ENCODE measurements at places on chromosomes 2 and 18. TPM values are rescaled to one million over a fixed set of nuclear protein-coding genes. Genes with fewer than 3 reads are reported as not detected.

DNA sequence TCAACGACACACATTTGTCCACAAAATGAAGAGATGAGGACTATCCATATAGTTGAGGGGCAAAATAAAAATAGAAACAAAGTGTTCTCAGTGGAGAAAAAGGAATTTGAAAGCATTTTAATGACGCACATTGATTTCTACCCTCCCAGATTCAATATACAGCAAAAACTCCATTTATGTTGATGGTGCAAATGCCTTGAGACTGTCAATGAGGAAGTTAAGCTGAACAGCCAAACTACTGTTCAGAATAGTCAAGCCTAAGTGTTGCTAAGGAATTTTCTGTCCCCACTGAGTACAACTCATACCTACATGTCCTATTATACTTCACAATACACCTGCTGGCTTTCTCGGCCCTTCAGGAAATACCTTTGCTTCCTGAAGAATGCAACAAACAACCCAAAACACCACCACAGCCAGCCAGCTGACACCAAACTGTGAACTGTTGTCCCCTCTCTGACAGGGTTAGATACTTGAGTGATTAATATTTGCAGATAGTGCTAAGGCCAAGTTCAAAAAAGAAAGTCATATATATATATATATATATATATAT is 27.8 kb upstream of the DARS1 start:
- DNase-seq = peak; percentile 8

DNA sequence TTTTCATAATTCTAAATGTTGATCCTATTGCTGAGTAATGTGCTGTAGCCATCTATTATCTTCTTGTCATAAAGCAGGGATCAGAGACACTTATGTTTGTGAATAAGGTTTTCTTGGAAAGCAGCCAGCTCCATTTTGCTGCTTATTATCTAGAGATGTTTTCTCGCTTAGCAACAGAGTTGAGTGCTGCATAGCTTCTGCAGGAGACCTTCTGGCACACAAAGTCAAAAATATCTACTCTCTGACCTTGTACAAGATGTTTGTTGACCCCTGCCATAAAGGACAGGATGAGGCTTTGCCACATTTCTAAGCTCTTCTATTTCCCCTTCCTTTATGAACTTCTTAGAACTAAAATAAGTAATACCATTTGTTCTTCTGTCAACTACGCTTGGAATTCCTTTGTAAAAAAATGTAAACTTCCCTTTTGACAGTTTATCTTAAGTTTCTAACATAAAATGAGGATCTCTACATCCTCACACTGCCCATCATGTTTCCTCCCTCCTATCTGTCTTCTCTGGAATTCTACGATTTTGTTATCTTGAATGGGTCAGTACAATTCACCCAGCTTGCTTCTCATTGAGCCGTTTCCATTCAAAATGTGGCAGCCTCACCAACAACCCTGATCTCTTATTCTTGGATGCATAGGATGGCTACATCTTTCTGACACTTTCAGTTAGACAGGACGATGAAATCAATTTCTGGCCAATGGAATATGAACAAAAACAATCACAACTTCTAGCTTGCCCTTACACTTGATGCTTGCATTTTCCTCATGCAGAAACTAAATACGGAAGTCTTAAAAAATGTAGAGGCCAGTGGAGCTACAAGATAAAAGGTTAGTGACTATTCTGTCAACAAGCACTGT is 1377.0 kb downstream of the SUCLG1 start:
- DNase-seq = no peak

GRP gene
- total RNA-seq = not detected

LOXL3 gene
- total RNA-seq = 0.43 TPM

IRS1 gene
- total RNA-seq = 0.09 TPM

DNA sequence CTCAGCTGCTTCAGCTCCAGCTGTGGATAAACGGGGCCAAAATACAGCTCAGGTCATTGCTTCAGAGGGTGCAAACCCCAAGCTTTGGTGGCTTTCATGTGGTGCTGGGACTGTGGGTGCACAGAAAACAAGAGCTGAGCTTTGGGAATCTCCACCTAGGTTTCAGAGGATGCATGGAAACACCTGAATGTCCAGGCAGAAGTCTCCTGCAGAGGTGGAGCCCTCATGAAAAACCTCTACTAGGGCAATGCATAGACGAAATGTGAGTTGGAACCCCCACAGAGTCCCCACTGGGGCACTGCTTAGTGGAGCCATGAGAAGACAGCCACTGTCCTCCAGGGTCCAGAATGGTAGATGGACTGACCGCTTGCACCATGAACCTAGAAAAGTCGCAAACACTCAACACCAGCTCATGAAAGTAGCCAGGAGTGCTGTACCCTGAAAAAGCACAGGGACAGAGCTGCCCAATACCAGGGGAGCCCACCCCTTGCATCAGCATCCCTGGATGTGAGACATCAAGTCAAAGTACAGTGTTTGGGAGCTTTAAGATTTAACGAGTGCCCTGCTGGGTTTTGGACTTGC is 147.9 kb upstream of the SOX11 start:
- DNase-seq = no peak

UGT1A5 gene
- not detected for total RNA-seq

KCNE4 gene
- total RNA-seq = not detected

KLHL41 gene
- not detected for total RNA-seq

DNA sequence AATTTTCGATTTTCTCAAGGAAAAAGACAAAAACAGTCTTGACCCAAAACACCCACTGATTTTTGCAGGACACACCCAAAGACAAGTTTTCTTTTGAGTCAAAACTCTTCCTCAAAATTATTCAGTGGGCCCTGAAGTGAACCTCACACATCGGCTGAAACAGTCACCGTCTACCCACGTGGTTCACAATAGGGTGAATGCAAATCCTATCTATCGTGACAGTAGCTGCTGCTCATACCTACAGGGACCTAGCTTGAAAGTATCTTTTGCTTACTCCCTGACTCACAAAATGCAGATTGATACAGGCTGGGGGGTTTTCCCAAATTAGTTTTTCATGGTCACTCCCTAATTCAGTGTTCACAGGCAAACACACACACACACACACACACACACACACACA is 10.7 kb upstream of the CD226 start:
- no peak for DNase-seq

- DNase-seq = no peak
These were observed 12.9 kb downstream of the FOSL2 start for GRCh38 chr2:28405537-28405936.

- no peak for DNase-seq
These were observed 27.8 kb downstream of the MBD5 start for GRCh38 chr2:148048475-148049221.

ZNF804A gene
- 0.12 TPM for total RNA-seq

DNA sequence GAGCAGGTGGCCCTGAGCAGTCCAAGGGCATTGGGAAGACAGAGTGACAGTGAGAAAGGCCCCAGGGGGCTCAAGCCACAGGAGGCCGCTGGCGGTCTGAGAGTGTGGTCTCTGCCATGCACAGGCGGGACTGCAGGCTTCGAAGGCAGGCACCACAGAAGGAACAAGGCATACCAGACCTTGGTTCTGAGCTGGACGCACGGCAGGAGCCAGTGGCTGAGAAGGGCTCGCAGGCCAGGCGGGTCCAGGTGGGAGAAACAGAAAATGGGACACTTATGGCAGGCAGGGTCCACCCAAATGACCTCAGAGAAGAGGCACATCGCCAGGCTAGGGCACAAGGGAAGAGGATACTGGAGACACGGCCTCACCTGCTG is 14.9 kb downstream of the HJURP start:
- DNase-seq = no peak

HOXD13 gene
- total RNA-seq = not detected

SERPINB2 gene
- 1.4 TPM for total RNA-seq

- DNase-seq = no peak
These were observed 26.8 kb downstream of the MRPL35 start for GRCh38 chr2:86226070-86226469.

GRCh38 chr2:177547122-177547521 is 154.5 kb downstream of the AGPS start:
- no peak for DNase-seq

DNA sequence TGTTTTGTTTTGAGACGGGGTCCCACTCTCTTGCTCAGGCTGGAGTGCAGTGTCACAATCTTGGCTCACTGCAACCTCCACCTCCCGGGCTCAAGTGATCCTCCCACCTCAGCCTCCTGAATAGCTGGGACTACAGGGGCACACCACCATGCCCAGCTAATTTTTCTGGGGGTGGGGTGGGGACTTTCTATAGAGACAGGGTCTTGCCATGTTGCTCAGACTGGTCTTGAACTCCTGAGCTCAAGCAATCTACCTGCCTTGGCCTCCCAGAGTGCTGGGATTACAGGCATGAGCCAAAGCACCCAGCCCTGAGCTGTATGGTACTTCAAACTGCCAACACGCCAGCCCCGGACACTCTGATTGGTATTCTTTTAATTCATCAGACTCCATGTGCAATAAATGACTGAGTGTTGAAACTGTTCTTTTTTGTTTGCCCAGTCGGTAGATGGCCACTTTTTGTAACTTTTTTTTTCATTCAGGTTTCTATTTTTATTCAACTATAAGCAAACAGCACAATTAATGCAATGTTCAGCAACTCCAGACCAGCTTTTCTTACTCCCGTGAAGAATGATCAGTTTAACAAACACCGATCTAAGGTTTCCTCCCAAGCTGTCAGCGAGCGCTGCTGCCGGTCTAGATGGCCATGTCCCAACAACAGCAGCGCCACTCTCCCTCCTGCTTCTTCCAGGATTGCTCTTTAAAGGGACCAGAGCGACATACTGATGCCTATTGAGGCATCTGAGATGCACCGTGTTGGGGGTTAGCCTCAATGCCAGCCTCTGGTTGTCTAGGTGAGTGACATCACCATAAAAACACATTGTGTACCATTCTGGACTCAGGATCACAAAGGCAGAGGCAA is 12.5 kb upstream of the TGOLN2 start:
- no peak for DNase-seq

TMEM169 gene
- total RNA-seq = 1.5 TPM

- no peak for DNase-seq
These were observed 147.4 kb downstream of the TMEM18 start for GRCh38 chr2:529852-530251.

EGR4 gene
- total RNA-seq = 0.28 TPM

ATOH8 gene
- not detected for total RNA-seq

DNA sequence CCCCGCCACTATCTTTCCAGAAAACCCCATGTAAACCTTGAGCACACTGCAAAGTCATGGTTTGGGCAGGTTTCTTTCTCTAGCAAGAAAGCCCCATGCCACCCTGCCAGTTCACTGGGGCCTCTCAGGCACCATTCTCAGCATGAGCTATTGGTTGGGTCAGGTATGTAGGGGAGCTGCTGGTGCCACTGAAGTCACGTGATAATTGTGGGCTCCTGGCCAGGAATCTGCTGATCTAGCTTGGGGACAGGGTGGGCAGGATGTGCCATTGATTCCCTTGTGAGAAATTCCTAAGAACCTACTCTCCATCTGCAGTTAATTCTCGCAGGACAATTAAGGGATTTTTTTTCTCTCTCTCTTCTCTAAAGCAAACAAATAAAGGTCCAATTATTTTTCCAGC is 26.5 kb upstream of the HNMT start:
- no peak for DNase-seq

DNA sequence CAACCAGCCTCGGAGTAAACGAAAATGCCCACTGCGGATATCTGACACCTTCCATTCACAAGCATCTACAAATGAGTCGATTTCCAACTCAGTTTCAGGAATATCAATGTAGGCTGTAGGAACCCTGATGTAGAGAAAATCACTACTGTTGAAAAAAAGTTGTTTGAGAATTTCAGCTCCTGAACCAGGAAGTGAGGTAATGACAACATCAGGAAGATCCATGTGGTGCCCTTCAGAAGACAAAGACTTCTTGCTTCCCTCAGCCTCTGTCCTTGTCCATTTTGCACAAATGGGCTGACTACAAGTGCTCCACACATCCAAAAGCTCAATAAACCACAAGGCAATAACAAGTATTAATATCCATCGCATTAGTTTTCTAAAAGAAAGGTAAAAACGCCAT is 4.7 kb downstream of the DSEL start:
- no peak for DNase-seq

CHAC2 gene
- total RNA-seq = 1.5 TPM

INO80B gene
- total RNA-seq = 34.0 TPM

- no peak for DNase-seq
These were observed 88.9 kb downstream of the TMEM185B start for GRCh38 chr2:120134263-120134662.

DNA sequence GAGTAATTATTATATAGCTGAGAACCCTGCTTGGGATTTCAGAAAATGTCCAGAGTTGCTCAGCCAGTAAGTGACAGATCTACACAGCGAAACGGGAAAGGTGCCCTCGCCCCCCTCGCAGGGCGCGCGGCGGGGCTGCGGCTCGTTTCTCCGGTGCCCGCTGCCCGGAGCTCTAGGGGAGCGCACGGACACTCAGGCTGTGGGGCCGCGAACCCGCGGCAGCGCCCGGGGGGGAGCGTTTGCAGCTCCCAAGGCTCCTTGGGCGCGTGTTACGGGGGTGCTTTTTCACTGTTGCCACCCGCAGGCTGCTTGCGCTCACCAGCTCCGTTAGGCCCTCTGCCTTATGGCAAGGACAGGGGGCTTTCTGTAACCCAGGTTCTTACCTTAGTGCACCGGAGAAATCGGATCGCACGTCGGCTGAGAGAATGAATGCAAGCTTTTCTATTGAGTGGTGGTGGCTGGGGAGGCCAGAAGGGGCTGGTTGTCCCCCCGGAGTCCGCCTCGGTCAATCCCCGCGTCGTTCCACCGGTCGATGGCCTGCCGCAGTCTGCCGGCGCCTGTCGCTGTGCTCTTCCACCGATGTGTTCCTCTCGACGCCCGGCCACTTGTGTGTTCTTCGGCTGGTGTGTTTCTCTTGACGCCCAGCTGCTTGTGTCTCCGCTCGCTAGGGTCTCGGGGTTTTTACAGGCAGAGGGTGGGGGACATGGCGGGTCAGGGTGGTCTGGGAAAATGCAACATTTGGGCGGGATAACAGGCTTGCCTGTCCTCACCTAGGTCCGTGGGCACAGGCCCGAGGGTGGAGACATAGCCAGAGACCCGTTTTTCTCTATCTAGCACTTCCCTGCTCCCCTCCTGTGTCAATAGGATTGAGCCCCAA is 758.8 kb upstream of the DDX18 start:
- no peak for DNase-seq

DSC3 gene
- not detected for total RNA-seq

DNA sequence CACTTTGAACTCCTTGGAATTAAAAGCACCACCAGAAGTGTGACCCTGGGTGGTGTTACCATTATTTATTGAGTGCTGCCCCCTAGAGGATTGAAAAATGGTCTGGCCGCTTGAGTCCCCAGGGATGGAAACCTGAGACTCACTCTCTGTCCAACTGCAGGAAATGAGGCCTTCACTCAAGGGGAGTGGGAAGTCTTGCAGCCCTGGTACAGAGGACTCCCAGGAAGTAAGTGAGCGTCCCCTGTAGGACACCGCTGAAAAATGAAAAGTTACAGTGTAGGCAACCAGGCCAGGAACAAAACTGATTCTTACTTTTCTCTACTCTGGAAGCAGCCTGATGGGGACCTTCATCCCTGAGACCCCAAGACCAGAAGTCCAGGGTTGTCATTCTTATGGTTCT is 2.2 kb upstream of the NRP2 start:
- no peak for DNase-seq

GRCh38 chr18:79510731-79511241 is 115.1 kb downstream of the NFATC1 start:
- peak; percentile 8 for DNase-seq
